A549 treated with CpdA at 1 μM for 4 hours (cell line): ENCODE measurements at places on chromosomes 2 and 18. TPM values are rescaled to one million over a fixed set of nuclear protein-coding genes. Genes with fewer than 3 reads are reported as not detected.

The GREB1 gene
- 2.4 to 3.1 TPM (median 2.6 TPM) in 5 replicates for total RNA-seq

The RESP18 gene
- total RNA-seq: not detected in 5 replicates

The PTPRN gene
- 0.86 to 2.1 TPM (median 0.92 TPM) in 5 replicates for total RNA-seq

The CABLES1 gene
- 11.1 to 12.6 TPM (median 12.3 TPM) in 5 replicates for total RNA-seq

The FSHR gene
- not detected in 5 replicates for total RNA-seq

The C2orf81 gene
- 2.8 to 4.7 TPM (median 3.5 TPM) in 5 replicates for total RNA-seq

The PER2 gene
- total RNA-seq: 3.0 to 3.6 TPM (median 3.3 TPM) in 5 replicates

The CXCR4 gene
- 0.41 to 1.0 TPM (median 0.55 TPM) in 5 replicates for total RNA-seq

The MEIS1 gene
- 1.5 to 3.9 TPM (median 2.1 TPM) in 5 replicates for total RNA-seq

The SPDYA gene
- total RNA-seq: 0.18 to 0.26 TPM (median 0.24 TPM) in 4 of 5 replicates, not detected in the other

The ARHGAP25 gene
- 0.12 to 0.39 TPM (median 0.21 TPM) in 4 of 5 replicates, not detected in the other for total RNA-seq

The ACTG2 gene
- 0.14 to 0.45 TPM (median 0.22 TPM) in 5 replicates for total RNA-seq

The POU3F3 gene
- total RNA-seq: 0.03 to 0.05 TPM in 2 of 5 replicates, not detected in the others

The BOD1L2 gene
- not detected in 5 replicates for total RNA-seq

The IL36B gene
- 0.11 to 0.13 TPM in 2 of 5 replicates, not detected in the others for total RNA-seq

The UPP2 gene
- total RNA-seq: not detected in 5 replicates

The ZNF385B gene
- 0.03 TPM in 1 of 5 replicates, not detected in the others for total RNA-seq

The CHN1 gene
- total RNA-seq: 18.2 to 24.9 TPM (median 20.1 TPM) in 5 replicates

The FAM124B gene
- not detected in 5 replicates for total RNA-seq

The FAP gene
- 0.12 TPM in 1 of 5 replicates, not detected in the others for total RNA-seq

The POTEJ gene
- total RNA-seq: not detected in 5 replicates

The AQP12B gene
- total RNA-seq: not detected in 5 replicates

The PDE11A gene
- 0.29 to 0.58 TPM (median 0.43 TPM) in 5 replicates for total RNA-seq

The AMER3 gene
- not detected in 5 replicates for total RNA-seq

The IL36G gene
- 0.10 TPM in 1 of 5 replicates, not detected in the others for total RNA-seq
